ENCODE measurements at places on chromosomes 2 and 18.

DNA sequence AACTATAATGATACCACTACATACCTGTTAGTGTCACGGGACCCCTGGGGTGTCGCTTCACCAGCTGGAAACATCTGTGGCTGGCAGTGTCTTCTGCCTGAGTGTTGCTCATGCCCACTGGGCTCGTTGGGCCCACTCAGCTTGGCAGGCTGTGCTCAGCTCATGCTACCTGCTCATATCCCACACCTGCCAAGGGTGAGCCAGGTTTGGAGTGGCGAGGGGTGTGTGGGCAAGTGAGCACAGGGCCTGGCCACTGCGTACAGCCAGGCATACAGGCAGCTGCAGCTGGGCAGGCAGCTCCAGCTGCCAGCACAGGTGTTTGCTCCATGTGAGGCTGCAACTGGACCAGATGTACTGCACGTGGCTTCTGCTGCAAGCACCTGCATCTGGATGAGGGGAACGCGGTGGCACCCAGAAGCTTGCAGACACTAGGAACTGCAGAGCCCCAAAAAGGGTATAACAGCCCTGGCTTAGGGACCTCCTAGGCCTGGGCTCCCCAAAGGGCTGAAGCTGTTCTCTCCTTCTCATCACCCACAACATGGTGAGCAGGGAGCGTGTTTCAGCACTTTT lies 70.1 kb downstream of the SUCLG1 start:
- DNase-seq, result no peak

DNA sequence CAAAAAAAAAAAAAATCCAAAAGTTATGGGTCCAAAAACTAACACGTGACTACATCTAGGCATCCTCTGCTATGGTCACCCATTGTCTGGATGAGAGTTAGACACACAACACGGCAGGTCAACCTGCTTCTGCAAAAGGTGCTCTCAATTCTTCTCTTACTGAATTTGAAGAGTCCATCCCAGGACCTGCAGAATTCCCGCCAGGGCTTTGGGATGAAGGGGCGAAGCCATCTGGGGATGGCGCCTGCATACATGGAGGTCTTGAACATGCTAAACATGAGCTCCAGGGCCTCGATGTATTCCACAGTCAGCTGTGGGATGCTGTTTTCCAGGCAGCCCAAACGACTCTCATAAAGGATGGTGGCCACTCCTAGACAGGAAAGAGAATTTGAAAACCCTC lies 19.1 kb downstream of the CYP27C1 start:
- DNase-seq, result no peak

GRCh38 chr2:29314816-29315571 lies 199.8 kb downstream of the CLIP4 start:
- DNase-seq, result no peak

DNA sequence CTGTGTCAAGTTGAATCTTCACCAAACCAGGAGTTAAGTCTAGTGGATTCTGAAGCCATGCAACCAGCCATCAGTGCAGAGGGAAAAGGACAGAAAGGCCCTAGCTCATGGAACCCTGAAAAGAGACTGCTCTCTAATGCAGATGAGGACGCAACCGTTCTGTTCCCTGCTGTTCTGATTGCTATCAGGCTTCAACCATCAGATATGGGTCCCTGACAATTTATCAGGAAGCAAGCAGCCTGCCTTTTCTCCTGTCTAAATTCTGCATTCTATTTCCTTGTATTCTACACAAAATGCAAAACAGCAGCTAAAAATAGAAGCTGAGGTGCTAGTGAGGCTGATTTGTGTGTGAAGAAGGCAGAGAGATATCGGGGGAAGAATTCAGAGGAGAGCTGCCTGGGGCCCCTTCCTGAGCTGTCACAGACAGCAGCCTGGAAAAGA lies 68.4 kb upstream of the RTN4 start:
- no peak for DNase-seq

GRCh38 chr2:85254540-85255300 lies 73.1 kb downstream of the TGOLN2 start:
- DNase-seq, result no peak

DNA sequence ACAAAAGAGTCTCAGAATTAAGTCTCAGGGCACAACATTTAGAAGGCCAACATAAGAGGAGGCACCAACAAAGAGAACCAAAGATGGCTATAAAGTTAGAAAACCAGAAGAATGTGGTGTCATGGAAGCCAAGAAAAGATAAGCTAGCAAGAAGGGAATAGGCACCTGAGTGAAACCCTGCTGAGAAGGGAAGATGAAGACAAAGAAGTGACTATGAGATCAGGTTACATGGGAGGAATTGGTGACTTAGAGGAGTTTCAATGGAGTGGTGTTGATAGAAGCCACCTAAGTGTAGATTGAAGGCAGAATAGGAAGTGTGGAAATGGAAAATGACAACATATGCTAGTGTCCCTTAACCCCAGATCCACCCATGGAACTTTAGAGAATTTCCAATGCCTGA lies 327.6 kb upstream of the KCNJ3 start:
- no peak for DNase-seq

DNA sequence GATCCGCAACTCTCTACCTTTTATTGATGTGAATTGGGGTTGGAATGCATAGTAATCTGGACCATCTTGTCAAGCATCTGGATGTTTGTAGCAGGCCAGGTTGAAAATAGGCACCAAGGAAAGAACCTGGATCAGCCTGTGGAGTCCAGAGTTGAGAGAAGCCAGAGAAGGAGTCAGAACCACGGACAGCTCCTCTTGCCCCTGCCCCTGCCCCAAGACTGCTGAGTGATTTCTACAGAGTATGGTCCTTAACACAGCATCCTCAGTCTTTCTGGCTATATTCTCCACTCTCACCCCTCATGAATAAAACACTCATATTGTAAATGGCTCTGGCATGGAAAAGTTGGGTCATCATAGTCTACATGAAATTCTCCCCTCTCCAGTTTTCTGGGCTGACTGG lies 154.6 kb downstream of the LOXHD1 start:
- DNase-seq, result no peak

GRCh38 chr2:53131416-53131815 lies 636.2 kb upstream of the CHAC2 start:
- no peak for DNase-seq

DNA sequence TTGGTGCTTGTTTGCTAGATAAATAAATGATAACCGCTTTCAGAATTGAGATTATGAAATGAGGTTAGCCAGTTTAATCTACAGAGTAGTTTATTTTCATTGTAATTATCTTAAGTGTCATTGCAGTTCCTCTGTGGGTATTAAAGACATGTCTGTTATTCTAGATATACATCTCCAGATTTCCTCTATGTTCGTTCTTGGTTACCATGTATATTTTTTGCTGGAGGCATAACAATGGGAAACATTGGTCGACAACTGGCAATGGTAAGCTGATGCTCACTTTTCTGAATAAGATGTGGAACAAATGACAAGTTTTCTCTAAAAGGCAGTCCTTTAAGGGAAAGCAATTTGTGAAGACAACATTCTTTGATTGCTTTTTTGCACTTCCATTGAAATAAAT lies 18.7 kb downstream of the INSIG2 start:
- no peak for DNase-seq

GRCh38 chr2:237693291-237693994 lies 66.1 kb downstream of the LRRFIP1 start:
- no peak for DNase-seq

DNA sequence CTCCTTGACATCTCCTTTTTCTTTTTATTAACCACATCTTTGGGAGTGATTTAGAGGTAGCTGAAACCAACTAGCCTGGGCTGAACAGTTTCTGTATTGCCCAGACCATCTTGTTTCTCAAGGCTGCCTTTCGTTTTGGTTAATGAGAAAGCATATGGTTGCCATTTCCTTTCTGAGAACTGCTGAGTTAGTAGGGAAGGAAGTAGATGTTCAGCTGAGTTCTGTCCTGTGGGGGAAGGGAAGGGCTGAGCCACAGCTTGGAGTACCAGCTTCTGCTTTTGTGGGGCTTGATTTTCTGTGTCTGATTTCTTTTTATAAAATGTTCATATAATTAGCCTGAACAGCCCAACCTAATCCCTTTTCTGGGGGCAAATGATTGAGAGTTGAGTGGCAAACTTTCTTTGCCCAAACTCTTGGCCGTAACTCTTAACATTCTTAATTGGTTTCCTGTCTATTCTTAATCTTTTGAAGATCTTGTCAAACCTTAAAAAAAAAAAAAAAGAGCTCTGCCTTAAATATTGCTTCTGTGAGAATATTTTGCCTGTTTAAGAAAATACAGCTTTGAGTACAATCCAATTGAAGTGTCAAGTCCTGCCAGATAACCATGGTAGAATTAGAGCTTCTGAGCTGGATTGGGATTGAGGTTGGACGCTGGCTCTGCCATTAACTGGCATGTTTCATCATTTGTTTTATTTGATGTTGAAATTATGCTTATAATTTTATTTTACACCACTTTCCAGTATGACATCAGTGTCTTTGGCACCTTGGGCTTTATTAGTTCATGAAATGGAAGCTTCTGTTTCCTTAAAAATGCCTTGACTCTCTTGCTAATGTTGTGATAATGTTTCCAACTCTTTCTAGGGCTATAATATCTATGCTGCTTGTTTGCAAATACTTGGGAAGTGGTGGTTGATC lies 1.9 kb upstream of the NABP1 start:
- DNase-seq, result no peak

- DNase-seq, result no peak
These were observed 43.8 kb upstream of the KCNE4 start for GRCh38 chr2:223008162-223008561.

- DNase-seq, result no peak
These were observed 145.1 kb downstream of the TDRD15 start for GRCh38 chr2:21268878-21269224.

- no peak for DNase-seq
These were observed 279.0 kb downstream of the AFF3 start for GRCh38 chr2:99863236-99863902.

GRCh38 chr2:180276733-180277132 lies 269.6 kb upstream of the CWC22 start:
- no peak for DNase-seq
